Subcutaneous adipose tissue (tissue), 4 donors: ENCODE measurements at places on chromosomes 2 and 18. TPM values are rescaled to one million over a fixed set of nuclear protein-coding genes. Genes with fewer than 3 reads are reported as not detected.

Gene MARCHF4
- total RNA-seq, result not detected

Gene FLACC1
- 4.7 TPM for total RNA-seq

Gene LIMS3
- total RNA-seq, result 0.94 TPM

Gene UGT1A3
- not detected for total RNA-seq

Gene ECEL1
- total RNA-seq, result not detected

Gene TCF4
- total RNA-seq, result 110 TPM
